Muscle of leg (tissue), 16 donors: ENCODE measurements at places on chromosomes 16 and 17.
A peak's percentile ranks its signal among the peaks of the same experiment; 100 is the strongest.

DNA sequence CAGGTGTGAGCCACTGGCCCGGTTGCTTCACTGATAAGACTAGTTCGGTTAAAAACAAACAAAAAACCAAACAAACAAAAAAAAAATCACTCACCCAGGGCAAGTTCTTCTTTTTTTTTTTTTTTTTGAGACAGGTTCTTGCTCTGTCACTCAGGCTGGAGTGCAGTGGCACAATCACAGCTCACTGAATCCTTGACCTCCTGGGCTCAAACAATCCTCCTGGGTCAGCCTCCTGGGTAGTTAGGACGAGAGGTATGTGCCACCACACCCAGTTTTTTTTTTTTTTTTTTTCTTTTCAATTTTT, 119.5 kb upstream of the CORO6 start:
- DNase-seq: no peak

DNA sequence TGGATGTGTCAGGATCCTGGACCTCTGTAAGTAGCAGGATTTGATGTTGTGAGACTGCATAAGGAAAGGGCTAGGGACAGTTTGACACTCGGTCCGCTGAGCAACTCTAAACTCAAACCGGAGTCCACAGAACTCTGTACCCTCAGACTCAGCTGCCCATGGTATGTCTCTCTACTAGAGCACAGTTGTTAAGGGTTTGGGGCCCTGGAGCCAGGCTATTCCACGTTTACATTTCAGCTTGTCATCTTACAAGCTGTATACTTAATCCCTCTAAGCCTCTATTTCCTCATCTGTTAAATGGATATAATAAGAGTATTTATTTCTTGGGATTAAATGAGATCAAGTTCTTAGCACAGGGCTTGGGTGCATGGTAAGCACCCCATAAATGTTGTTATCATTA, 27.9 kb downstream of the HOXB1 start:
- DNase-seq: no peak

GRCh38 chr16:11349599-11350276, 4.5 kb downstream of the RMI2 start:
- peak; percentile 84 for DNase-seq

- no peak for DNase-seq
These were observed 87.9 kb downstream of the OR1D5 start for GRCh38 chr17:2975469-2975958.

- DNase-seq: no peak
These were observed 2.5 kb downstream of the PLEKHG4 start for GRCh38 chr16:67281536-67282446.

DNA sequence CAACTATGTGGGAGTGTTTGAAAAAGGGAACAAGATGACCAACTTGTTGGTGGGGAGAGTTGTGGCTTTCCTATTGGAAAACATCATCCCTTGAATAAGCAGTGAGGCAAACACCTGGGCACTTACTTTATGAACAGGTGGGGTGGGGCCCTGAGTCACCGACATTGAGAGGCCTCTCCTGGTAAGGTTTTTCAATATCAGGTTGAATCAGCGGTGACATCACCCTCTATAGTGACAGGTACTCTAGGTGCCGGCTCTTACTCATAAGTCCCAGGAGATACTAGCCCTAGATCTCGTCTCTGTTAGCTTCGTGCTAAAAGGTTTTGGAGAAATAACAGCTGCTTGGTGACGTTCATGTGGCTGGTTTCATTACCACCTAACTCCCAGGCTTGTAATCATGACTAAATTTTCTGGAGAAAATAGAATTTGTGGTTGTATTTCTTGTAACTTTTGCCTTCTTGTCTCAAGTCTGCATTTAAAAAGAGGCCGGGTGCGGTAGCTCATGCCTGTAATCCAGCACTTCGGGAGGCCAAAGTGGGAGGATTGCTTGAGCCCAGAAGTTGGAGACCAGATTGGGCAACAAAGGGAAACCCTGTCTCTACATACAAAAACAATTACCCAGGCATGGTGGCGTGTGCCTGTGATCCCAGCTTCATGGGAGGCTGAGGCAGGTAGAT, 19.3 kb downstream of the CDH1 start:
- no peak for DNase-seq

- DNase-seq: no peak
These were observed 3.5 kb downstream of the SLC7A6 start for GRCh38 chr16:68267612-68268405.

GRCh38 chr17:27856676-27857432, 36.3 kb downstream of the LYRM9 start:
- no peak for DNase-seq

DNA sequence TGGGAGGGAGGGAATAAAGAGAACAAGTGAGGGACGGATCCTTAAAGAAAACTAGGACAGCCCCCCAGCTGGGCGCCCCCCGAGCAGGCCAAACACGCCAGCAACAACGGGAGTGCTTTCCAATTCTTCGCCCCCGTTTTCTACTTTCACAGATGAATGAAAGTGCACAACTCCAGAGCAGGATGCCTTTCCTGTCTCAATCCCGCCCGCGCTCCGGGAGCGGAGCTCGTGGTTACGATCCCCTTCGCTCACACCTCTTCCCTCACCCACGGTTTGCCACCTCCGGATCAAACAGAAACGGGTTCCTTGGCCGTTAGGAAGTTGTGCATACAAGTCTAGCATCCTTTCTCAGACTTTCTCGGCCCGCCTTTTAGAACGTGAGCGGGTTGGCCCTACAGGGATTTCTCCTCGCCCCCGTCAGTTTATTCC, 680 bp downstream of the SKA2 start:
- DNase-seq: no peak

- DNase-seq: no peak
These were observed 13.5 kb upstream of the ADORA2B start for GRCh38 chr17:15931394-15931793.

DNA sequence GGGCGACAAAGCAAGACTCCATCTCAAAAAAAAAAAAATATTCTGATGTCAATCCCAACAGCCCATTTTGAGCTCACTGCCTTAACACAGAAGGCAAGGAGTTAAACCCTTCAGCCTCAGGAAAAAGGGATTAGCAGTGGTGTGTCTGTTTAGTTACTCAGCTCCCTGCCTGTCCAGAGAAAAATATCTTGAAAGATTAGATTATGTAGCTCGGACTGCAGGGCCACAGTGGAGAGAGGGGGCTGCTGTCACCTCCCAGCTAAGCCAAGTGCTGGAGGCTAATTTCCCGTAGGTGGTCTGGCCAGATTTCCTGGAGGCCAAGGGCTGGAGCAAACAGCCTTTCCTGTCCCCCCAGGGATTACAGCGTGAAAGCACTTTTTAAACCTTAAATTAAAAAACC, 50.3 kb downstream of the C16orf95 start:
- peak; percentile 65 for DNase-seq

- no peak for DNase-seq
These were observed 41.9 kb downstream of the MBTD1 start for GRCh38 chr17:51217946-51218345.

- DNase-seq: peak; percentile 74
These were observed 33.8 kb upstream of the KPNB1 start for GRCh38 chr17:47615766-47616424.

GRCh38 chr16:10571354-10571753, 9.0 kb downstream of the EMP2 start:
- no peak for DNase-seq

- peak; percentile 28 for DNase-seq
These were observed 169.3 kb upstream of the AXIN2 start for GRCh38 chr17:65730711-65731169.

DNA sequence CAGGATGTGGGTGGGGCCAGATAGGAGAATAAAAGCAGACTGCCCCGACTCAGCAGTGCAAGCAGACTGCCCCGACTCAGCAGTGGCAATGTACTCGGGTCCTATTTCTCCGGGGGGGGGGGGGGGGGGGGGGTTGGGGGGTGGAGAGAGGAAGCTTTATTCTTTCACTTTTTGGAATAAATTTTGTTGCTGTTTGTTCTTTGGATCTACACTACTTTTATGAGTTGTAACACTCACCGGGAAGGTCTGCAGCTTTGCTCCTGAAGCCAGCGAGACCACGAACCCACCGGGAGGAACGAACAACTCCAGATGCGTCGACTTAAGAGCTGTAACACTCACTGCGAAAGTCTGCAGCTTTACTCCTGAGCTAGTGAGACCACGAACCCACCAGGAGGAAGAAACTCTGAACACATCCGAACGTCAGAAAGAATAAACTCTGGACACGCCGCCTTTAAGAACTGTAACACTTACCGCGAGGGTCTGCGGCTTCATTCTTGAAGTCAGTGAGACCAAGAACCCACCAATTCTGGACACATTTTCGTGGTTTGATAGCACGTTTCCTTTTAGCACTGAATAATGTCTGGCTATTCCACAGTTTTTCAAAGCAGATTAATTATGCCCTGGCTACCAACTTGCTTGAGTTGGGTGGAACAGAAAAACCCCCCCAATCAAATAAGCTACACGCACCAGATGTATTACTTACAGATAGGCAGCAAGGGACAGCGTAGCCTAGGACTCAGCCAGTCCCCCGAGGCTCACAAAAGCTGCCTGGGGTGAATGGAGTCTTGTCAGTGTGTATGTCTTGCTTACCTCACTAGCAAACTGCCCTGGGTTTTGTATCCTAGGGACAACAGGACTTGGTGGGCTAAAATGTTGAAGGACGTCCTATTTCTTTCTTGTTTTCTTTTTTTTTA, 11.9 kb downstream of the FZD2 start:
- peak; percentile 68 for DNase-seq

DNA sequence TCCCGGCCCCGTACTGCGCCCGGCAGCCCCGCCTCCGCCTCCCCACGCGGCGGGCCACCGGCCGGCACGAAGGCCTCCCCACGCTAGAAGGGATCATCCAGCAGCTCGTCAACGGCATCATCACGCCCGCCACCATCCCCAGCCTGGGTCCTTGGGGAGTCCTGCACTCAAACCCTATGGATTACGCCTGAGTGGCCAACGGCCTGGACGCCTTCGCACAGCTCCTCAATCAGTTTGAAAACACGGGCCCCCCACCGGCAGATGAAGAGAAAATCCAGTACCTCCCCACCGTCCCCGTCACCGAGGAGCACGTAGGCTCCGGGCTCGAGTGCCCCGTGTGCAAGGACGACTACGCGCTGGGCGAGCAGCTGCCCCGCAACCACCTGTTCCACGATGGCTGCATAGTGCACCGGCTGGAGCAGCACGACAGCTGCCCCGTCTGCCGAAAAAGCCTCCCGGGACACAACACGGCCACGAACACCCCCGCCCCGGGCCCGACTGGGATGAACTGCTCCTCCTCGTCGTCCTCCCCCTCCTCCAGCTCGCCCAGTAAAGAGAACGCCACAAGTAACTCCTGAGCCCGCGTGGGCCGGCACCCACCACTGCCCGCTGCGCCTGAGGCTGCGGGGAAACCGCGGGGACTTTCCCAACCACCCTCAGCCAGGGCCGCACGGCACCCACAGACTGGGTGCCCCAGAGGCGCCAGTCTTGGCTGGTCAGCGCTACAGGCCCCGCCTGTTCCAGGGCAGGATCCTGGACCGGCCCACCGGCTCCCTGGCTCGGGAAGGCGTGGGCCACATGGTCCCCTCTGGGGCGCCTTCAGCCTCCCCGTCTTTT, 39.0 kb upstream of the AKAP1 start:
- peak; percentile 67 for DNase-seq

- no peak for DNase-seq
These were observed 4.8 kb upstream of the SHISA9 start for GRCh38 chr16:12896562-12896961.

- no peak for DNase-seq
These were observed 431.9 kb downstream of the SHISA9 start for GRCh38 chr16:13333336-13333735.

DNA sequence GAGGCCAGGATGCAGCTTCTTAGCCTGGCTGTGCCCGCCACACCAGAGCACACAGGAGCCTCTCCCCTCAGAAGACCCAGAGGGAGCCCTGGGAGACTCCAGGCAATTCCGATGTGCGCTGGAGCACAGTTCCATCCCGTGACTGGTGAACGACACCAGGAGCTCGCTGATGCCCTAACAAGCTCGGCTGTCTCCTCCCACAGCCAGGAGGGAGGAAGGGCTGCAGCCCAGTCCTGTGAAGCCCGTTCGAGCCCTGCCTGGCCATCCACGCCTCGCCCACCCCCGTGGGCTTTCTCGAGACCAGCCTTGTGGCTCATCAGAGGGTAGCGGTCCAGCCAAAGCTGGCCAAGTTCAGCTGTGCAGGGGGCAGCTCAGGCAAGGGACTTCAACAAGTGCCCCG, 21.8 kb upstream of the RASD1 start:
- no peak for DNase-seq

DNA sequence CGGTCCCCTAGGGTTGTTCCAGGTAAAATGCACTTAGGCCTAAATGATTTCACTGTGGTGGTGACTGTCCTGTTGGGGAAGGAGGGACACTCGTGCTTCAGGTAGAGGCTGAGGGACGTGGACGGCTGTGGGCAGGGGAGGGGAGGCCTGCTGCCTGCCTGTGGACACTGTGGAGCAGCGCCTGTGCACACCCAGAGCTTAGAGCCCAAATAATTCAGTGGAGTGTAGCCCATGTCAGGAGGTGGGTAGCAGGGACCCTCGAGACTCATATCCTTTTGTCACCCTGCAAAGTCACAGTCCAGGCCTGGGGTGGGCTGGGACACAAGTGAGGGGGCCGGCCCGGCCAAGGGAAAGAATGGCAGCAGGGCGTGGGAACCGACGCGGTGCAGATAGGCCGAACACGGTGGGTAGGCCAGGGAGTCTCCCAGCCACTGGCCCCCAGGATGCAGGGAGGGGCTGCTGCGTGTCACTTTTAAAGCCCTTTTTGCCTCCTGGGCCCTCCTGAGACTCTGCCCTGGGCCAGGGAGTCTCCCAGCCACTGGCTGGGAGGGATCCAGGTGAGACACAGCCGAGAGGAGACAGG, 733 bp upstream of the NHERF2 start:
- DNase-seq: no peak

- DNase-seq: peak; percentile 68
These were observed 143.9 kb downstream of the SNX29 start for GRCh38 chr16:12120217-12120981.

DNA sequence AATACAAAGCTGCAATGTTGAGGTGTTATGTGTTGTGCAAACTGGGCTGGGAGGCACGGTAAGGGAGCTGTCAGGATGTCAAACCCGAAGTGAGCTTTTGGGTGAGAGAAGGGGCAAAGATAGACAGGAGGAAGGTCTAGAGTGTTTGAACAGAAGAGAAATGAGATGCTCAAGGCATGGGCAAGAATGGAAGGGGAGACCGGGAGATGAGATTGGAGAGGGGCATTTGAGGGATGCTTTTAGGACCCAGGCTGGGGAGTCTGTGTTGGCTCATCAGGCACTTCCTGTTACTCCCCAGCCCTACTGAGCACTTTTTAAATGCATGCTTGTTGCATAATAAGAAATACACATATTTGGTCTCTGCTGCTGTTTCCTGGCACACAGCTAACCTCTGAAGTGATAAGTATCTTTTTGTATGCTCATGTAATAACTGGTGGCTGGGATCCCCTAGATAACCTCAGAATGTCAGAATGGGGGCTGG, 13.7 kb downstream of the UNC45B start:
- no peak for DNase-seq

- no peak for DNase-seq
These were observed 219.9 kb downstream of the C16orf78 start for GRCh38 chr16:49593424-49594040.
